ENCODE measurements at places on chromosomes 1 and 21.

- DNase-seq = no peak
Measured at GRCh38 chr1:90192408-90192807, 197.5 kb downstream of the ZNF326 start.

GRCh38 chr1:104182251-104182650, 432.6 kb downstream of the AMY1C start:
- DNase-seq = no peak

- no peak for DNase-seq
Measured at GRCh38 chr1:232334811-232335210, 295.1 kb downstream of the SIPA1L2 start.

- no peak for DNase-seq
Measured at GRCh38 chr1:118253053-118253915, 68.3 kb upstream of the SPAG17 start.

DNA sequence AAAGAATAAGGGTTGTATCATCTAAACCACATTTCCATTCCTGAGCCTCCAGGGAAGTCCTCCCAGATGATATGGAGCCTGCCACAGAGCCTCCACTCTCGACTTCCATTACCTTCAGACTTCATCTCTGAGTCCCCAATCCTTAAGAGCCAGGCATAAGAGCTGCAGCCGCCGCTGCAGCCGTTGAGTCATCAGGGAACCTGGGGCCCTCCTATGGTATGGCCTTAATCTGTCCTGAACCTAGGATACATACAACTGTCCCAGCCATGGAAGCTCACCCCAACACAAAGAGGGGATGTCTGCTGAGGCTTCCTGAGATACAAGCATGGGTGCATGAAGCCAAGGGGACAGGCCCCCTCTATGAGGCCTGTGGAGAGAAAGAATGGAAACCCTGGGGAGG, 16.3 kb downstream of the TAL1 start:
- no peak for DNase-seq
